ENCODE measurements at places on chromosomes 6 and 20. TPM values are rescaled to one million over a fixed set of nuclear protein-coding genes. Genes with fewer than 3 reads are reported as not detected.

The MUC21 gene
- not detected for total RNA-seq

DNA sequence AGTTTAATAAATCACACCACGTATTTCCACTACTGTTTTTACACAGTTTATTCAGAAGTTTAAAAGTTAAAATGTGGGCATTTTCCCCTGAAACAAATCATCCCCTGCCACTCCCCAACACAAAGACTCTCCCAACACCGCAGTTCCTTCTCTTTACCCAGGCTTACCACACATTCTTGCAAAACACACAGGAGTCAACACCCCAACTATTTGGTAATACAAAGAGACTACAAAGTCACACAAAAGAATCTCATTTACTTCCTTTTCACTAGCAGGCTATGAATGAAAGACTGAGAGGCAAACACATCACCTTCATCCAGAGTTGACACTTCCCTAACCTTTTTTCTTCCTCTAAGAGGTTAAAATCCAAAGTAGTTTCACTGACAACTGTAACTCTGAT lies 51.1 kb downstream of the KCTD20 start:
- no peak for DNase-seq

DNA sequence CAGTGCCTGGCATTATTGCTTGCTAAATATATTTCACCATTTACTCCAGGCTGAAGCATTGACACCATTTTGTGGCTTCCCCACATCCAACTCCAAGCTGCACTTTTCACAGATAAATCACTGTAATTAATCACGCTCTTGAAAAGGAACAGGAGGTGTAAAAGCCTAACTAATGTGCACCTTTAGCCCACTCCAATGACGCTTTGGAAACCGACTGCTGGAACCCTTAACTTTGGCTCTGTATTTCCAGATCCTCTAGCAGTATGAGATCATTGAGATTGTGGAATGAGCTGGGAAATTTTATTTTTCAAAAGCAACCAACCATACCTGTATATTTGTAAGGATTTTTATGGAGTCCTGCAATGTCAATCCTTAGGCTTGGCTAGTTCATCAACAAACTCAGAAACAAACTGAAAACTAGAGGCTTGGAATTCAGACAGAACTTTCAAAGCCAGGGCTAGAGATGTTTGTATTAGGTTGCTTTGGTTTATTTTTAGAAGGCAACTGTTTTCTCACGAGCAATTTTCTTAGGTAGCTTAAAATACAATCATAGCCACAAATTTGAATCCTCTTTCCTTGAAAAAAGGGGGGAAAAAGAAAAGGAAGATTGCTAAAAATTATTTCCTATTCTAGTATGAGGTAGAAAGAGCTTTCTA lies 52.8 kb upstream of the UTRN start:
- no peak for DNase-seq

The DEFB132 gene
- total RNA-seq = not detected

The CRISP2 gene
- total RNA-seq = not detected

DNA sequence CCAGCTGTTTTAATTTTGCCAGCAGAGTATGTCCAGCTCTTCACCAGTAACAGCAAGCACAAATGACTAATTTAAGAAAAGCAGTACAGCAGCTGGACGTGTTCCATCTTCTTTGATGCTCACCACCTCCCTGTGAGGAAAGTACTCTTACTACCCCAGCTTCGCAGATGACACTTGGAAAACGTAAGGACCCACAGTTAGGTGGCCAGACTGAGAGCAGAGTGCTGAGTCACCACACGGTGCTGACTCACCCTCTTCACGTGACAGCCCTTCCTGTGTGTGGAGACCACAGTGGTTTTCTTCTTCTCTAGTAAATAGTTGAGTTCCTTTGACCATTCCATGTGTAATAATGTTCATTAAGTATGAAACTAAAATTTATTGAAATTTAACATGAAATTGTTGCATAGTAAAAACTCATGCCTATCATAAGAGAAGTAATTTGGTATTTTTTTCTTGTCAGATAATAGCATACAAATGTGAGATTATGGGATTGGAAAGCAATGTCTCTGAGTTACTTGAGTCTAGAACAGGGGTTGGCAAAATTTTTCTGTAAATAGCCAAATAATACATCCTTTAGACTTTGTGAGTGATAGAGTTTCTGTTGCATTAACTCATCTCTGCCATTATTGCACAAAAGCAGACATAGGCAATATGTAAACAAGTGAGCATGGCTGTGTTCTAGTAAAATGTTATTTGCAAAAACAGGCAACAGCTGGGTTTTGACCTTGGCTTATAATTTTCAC lies 76.6 kb downstream of the SLX4IP start:
- DNase-seq = peak; percentile 76

GRCh38 chr6:161462148-161462547 lies 188.3 kb upstream of the AGPAT4 start:
- no peak for DNase-seq

GRCh38 chr6:109770779-109771178 lies 79.7 kb downstream of the FIG4 start:
- DNase-seq = no peak

GRCh38 chr6:11851387-11851786 lies 72.8 kb upstream of the ADTRP start:
- no peak for DNase-seq

DNA sequence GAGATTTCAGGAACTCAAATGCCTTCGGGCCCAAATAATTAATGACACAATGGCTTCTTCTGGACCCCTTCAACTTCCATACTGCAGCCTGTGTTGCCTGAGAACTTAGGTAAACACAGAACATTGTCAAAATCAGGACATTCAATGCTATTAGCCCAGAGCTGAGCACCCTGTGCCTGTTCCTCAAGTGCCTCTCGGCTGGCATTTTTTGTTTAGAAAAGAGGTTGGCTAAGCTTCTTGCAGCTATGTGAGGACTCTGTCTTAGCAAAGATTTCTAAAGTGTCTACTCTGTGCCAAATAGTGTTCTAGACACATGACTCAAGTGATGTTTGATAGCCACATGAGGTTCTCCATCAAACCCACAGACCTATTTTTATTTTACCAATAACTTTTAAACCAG lies 289.3 kb upstream of the ARID1B start:
- no peak for DNase-seq

DNA sequence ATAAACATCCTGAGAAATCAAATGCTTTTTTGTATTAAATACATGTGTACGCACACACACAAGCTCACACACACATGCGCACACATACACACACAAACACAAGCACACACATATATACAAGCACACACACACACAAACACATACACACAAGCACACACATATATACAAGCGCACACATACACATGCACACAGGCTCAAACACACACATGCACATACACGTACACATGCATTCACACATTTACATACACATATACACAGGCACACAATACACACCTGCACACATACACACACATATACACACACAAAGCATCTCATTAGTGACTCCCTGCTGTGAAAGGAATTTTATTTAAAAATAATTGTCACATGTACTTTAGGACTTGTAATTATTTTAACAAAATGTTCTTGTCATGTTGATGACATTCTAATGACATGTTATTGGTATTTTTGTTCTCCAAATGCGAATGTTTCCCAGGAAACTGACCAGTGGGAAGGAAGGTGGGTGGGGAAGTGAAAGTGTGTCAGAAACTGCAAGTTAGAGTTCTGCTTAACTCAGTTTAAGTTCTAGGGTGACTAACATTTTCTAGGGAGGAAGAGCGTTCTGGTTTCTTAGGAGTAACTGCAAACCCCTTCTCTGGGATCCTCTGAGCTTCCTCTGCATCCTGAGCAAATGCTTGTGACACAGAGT lies 113.9 kb upstream of the ZNF217 start:
- peak; percentile 30 for DNase-seq

DNA sequence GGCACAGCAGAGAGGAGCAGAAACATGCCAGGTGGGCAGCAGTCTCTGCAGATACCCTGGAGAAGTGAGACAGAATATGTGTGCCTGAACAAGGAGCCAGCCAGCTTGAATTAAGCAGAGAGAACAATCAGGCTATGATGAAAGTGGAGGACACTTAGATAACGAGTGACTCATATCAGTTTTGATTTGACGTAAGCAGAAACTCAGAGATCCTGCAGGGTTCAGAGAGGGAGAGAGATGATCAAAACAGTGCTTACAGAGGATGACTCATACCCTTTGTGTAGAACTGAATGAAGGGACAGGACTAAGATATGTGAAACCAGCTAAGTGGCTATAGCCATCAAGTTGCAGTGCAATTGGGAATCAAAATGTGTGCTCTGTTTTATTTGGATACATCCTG lies 300.7 kb downstream of the TENT5A start:
- DNase-seq = no peak

DNA sequence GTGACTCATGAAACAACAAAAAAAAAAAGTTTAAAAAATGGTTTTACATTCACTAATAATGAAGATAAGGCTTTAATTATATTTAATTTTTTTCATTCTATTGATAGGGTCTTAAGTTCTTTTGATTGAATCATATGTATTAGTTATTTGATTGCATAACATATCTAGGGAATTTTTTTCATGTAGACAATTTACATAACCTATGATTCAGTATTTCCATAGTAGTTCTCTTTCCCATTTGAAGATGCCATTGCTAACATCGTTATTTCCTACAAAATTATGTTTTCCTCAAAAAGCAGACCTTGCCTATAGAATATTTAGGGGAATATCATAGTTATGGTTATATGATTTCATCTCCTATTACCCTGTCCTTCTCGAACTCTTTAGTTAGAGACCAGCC lies 463.4 kb downstream of the TFAP2B start:
- DNase-seq = no peak

- DNase-seq = no peak
These were observed 83.9 kb downstream of the SOD2 start for GRCh38 chr6:159608961-159609651.

The RPS10 gene
- 1,058 TPM for total RNA-seq

The CTAGE9 gene
- total RNA-seq = not detected

DNA sequence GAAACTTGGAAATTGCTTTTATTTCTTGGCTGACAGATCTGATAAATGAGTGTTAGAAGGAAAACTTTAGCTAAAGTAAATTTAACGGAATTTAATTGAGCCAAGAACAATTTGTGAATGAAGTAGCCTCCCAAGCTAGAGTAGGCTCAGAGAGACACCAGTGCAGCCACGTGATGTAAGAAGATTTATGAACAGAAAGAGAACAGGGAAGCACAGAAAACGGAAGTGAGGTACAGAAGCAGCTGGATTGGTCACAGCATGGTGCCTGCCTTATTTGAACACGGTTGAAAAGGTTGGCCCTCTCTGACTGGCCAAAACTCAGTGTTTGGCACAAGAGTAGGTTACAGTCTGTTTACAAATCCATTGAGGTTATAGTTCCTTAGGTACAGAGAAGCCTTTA lies 29.5 kb upstream of the IFNGR1 start:
- DNase-seq = no peak

DNA sequence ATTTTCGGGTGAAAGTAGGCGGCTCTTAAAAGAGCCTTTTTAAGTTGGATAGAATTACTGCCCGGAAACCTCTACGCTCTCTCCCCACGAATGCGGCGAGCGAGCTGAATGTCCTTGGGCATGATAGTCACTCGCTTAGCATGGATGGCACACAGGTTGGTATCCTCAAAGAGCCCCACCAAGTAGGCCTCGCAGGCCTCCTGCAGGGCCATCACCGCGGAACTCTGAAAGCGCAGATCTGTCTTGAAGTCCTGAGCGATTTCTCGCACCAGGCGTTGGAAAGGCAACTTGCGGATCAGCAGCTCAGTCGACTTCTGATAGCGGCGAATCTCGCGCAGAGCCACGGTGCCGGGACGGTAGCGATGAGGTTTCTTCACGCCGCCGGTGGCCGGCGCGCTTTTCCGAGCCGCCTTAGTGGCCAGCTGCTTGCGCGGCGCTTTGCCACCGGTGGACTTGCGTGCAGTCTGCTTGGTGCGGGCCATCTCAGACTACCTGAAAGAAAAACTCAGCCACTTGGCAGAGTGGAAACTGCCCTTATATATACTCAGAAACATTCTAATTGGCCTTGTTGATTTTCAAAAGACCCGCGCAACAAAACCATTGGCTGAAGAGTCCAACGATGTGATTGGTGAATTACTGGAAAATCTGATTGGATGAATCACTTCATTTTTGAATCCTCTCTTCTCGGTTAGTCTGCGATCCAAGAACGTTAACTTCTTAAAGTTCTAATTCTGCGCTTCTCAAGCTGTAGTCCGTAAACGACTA lies 93.9 kb upstream of the BTN3A2 start:
- peak; percentile 92 for DNase-seq

The GJA10 gene
- not detected for total RNA-seq

GRCh38 chr6:50778696-50779095 lies 40.0 kb upstream of the TFAP2B start:
- no peak for DNase-seq
